GM06990 (cell line): ENCODE measurements at places on chromosomes 5 and 9.
A peak's percentile ranks its signal among the peaks of the same experiment; 100 is the strongest.

GRCh38 chr5:107484281-107484680 is 186.5 kb downstream of the EFNA5 start:
- DNase-seq: no peak

DNA sequence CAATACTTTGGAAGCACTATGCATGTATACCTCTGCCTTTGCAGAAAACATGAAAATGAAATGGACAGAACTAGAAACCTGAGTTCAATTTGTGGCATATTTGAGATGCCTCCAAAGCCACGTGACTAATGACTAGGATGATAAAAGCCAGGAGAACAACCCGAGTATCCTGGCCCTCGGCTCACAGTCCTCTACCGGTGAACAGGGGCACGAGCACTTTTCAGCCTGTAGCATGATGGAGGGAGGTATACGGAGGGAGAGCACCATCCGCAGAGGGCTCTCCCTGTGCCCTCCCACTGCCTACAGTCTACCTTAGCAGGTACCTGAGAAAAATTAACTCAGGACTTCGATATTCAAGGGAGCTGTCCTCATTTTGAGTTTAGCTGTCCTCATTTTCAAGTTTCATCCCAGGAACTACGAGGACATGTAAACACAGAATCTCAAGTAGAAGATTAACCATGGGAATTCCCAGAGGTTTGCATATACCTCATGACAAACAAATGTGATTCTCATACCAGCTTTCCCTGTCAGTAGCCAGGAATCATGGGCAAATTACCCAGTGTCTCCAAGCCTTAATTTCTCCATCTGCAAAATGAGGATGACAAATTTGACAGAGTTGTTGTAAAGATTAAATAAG is 249.3 kb downstream of the DNAH5 start:
- no peak for DNase-seq

DNA sequence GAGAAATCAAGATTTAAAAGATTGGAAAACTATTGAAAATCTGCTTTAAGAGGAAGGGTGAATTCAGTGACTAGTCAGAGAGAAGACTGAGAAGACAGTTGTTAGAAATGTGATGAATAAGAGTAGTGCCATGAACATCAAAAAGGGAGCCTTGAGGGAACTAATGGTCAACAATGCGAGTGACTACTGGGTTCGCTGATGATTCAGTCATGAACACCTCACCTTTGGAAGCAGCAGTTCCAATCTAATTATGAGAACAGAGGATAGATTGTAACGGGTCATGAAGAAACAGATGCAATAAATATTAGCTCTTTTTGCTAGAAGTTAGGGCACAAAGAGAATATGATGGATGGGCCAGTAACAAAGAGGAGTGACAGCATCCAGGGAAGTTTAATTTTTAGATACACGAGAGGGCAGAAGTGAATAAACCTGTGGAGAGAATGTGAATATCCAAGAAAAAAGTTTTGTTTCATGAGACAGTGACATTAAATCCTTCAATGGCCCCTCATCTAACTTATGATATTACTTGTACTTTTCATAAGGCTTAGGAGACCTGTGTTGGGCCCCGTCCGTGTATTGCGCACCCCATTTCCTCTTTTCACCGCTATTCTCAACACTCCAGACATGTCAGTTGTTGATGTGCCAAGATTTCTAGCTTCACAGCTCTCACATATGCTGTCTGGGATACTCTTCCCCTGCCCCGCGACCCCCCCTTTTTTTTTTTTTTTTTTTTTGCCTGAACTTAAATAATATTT is 23.5 kb upstream of the IFNE start:
- no peak for DNase-seq

GRCh38 chr9:84759300-84759750 is 89.8 kb downstream of the NTRK2 start:
- peak; percentile 53 for DNase-seq

GRCh38 chr9:135254176-135255032 is 166.9 kb downstream of the OLFM1 start:
- no peak for DNase-seq

GRCh38 chr5:77844373-77844622 is 68.2 kb upstream of the TBCA start:
- DNase-seq: no peak

DNA sequence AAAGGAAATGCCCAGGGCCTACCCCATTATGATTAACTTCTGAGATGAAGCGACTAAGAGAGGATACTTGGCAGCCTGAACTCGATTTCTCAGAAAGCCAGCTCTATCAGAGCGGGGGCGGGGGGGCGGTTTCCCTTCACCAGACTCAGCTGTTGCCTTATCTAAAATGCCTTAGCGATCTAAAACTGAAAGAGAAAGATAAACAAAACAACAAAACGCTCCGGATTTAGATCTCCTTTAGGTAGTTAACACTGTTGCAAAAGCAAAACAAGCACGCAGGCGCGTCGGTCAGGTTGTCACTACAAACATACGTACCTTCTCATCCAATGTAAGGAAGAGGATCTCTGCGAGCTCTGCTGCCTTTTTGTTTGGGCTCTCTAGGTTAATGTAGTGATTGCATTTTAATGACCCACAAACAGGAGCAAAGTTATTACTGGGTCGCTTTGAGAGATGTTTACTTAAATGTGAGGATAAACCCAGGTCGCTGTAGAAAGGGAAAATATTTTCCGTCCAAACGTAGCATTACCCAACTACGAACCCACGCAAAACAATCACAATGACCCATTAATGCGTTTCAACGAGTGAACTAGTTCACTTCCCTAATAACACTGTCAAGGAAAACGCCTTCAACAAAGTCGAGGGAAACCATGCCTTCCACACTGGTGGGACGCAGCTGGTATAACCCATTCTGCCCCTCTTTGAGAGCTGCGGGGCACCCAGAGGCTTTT is 982 bp downstream of the EPB41L4A start:
- peak; percentile 24 for DNase-seq

DNA sequence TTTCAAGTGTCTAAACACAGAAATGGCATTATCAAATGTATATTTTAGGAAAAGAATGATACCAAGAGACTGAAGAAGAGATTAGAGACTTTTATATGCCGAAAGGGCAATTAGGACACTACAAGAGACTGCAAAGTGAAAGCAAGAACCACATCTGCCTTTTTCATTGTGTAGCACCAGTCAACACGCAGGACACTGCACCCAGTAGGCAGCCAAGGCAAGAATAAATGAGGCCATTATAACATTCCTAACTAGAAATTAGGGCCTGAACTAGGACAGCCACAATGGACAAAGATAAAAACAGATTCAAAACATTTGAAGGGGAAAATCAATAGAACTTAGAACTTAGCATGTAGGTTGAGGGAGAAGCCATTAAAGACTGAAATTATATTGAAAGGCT is 10.8 kb downstream of the CETN3 start:
- no peak for DNase-seq

GRCh38 chr5:139949710-139950109 is 93.4 kb downstream of the NRG2 start:
- no peak for DNase-seq

GRCh38 chr9:129232839-129233591 is 55.0 kb upstream of the IER5L start:
- no peak for DNase-seq

DNA sequence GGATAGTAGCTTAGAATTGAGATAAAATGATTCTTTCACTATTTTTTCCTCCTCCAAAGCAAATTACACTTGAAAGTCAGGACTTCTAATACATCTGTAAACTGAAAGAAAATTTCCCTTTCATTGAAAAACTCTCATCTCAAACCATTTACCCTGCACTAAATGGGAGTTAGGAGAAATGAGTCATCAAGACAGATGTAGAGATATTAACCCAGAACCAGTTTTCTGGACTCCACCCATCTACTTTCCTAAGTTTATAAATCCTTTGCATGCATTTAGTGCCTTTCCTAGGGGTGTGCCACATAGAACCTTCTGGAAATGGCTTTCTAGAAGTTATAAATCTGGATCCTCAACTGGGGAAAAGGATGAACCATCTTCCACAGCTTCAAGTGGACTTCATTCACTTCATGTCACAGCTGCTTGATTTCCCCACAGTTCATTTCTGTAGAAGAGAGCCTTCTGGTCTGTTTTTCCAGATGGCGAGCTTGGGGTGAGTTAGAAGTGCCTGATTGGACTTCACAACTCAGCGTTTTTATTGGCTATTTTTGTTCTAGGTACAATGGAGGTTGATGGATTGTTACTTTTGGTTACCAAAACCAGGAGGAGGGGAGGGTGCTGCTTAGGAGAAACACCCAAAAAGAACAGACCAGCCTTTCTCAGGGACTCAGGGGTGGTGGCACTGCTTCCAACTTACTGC is 72.5 kb upstream of the GPR151 start:
- no peak for DNase-seq

DNA sequence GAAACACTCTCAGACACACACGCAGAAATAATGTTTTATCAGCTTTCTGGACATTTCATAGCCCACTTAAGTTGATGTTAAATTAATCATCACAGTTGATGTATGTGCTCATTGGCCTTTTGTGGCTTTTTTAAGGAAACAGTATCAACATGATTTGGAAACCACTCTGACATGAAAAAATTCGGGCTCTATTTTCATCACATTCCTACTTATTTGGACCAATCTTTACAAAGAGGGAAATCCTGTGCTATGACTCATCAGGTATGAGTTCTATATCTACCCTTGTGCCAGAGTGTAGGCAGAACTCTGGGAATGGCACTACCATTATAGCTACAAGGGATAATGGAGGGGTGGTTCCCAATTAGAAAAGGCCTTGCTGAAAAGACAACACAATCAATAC is 388.4 kb upstream of the PTGER4 start:
- DNase-seq: no peak

DNA sequence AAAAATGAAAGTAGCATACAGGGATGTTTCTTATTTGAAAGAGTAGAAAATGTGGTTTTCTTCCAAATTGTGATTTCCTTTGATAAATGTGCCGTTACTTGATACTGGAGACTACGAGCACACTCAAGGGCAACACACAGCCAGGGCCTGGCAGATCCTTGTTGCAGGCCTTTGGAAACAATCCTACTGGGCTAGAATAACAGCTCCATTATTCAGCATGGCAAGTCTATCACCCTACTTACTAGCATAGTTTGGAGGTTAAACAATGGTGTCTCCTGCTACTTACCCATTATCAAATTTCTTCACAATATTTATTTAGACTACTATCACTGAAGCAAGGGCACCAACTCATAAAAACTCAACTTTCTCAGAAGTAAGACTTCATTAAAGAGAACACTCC is 140.8 kb upstream of the ZNF608 start:
- no peak for DNase-seq
